Hepatocyte (in vitro differentiated cells): ENCODE measurements at places on chromosomes 16 and 17. TPM values are rescaled to one million over a fixed set of nuclear protein-coding genes. Genes with fewer than 3 reads are reported as not detected.

DNA sequence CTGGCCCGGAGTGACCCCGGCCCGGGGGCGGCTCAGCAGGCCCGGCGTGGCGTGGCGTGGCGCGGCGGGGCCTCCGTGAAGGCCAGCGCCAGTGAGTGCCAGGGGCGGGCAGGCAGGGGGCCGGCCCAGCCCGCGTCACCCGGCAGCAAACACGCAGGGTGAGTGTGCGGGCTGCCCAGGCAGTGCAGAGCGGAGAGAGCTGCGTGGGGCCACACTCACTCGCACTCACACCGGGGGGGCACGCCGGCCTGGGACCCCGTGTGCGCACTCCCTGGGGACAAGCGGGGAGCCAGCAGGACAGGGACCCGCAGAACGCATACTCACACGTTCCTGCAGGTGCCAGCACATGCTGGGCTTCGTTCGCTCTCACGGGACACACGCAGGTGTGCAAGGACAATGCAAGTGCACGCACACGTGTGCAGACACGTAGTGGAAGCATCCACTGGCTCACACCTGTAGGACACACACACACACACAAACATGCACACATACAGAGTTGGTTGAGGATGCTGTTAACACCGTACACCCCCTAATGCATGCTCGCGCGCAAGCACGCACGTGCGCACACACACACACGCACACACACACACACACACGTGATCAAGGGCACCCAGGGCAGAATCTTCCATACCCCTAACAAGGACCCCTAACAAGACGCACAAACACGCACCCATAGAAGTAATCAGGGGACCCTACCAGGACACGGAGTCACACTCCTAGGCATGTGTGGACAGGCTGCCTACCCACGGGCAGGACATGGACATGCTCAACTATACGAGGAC lies 7.7 kb downstream of the USP6 start:
- no peak overlapping the region for H3K4me3 ChIP-seq
- H3K4me1 ChIP-seq, result peaks cover 7% of the 10 kb centered on the region
- H3K36me3 ChIP-seq, result no peaks in the 10 kb centered on the region

Gene CCL7
- polyA plus RNA-seq, result 0.69 and 1.2 TPM in 2 replicates

DNA sequence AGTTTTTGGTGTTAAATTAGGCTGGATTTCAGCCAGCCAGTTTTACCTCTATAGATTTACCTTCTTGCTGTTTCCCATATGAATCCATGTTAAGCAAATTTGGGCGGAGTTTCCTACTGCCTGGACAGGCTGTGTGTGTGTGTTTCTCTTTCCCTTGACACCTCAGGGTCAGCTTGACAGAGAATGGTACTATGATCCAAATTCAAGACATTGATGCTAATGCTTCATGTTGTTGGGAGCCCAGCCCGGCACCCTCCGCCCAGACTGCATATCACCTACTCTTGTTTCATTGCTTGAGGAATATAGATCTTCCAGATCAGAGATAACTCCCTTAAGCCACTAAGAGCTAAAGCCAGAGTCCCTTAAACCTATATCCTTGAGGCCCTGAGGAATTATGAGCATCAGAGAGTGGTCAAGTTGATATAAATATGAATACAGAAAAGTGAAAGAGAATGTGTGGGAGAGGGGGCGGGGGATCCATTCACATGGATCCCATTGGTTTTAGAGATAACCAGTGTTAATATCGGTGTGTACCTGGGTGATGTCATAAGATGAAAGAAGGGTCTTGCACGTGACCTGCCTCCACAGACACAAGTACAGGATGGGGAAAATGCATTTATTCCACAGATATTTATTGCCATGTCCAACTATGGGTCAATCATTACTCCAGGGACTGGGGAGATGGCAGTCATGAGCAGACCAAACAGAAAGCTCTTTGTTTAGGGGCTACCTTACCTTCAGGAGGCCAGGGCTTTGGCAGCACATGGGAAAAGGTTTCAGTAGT lies 69.7 kb downstream of the WIPI1 start:
- no peak overlapping the region for H3K27ac ChIP-seq
- H3K27me3 ChIP-seq, result no peaks in the 10 kb centered on the region
- peaks cover 13% of the 10 kb centered on the region for H3K4me1 ChIP-seq
- H3K36me3 ChIP-seq, result no peaks in the 10 kb centered on the region
- no peak for DNase-seq
- no peak overlapping the region for H3K4me3 ChIP-seq

GRCh38 chr17:72099919-72100318 lies 20.9 kb upstream of the SOX9 start:
- H3K4me3 ChIP-seq, result no peak overlapping the region

Gene PFN1
- polyA plus RNA-seq, result 706 and 713 TPM in 2 replicates

DNA sequence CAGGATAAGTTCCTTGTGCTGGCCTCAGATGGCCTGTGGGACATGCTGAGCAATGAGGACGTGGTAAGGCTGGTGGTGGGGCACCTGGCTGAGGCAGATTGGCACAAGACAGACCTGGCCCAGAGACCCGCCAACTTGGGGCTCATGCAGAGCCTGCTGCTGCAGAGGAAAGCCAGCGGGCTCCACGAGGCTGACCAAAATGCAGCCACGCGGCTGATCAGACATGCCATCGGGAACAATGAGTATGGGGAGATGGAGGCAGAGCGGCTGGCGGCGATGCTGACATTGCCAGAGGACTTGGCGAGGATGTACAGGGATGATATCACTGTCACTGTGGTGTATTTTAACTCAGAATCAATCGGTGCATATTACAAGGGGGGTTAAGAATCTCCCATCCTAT lies 5.2 kb downstream of the PDP2 start:
- H3K27ac ChIP-seq, result no peak overlapping the region
- no peak overlapping the region for H3K4me3 ChIP-seq
- no peaks in the 10 kb centered on the region for H3K27me3 ChIP-seq
- no peaks in the 10 kb centered on the region for H3K36me3 ChIP-seq

- no peaks in the 10 kb centered on the region for H3K27me3 ChIP-seq
- peak overlapping the region; percentile 98 for H3K4me3 ChIP-seq
- DNase-seq, result peak; percentile 82
- peaks cover 40% of the 10 kb centered on the region for H3K4me1 ChIP-seq
- H3K27ac ChIP-seq, result peak overlapping the region; percentile 91
Observed at GRCh38 chr16:383326-384051, 1.7 kb upstream of the PGAP6 start.
